ENCODE measurements at places on chromosomes 2 and 18.

GRCh38 chr18:48962252-48962993 is 11.7 kb upstream of the SMAD7 start:
- DNase-seq, result no peak

- DNase-seq, result no peak
Measured at GRCh38 chr2:223674998-223675609, 72.9 kb upstream of the SCG2 start.

DNA sequence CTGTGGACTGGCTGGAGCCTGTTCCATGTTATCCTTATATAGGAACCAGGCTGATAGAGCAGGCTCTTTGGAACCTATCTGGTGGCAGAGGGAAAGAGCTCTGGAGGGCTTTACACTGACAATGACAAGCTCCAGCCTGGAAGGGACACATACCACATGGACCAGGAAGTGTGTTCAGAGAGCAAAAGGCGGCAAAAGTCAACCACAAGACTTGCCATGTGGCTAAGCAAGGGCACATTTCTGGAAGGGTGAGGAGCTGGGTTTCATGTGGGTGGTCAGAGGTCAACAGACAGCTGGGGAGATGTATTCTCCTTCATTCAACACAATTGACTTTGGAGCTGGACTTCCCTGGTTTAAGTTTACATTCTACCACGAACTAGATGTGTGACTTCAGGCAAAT is 325.2 kb downstream of the DYSF start:
- no peak for DNase-seq

DNA sequence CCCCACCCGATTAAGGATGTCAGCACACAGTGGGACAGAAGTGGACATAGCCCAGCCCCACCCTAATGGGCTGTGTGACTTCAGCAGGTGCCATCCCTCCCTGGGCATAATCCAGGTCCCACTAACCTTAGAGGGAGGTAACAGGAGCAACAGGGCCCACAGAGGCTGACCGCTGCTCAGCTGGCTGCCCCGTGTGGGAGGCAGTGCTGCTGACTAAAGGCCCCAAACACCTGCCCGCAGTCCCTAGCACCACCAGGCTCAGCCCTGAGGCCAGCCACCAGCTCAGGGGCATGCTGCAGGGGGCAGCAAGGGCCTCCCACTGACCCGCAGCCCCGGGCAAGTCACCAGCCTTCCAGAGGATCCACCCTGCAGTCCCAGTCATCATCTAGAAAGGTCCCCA is 14.6 kb downstream of the BIN1 start:
- no peak for DNase-seq

DNA sequence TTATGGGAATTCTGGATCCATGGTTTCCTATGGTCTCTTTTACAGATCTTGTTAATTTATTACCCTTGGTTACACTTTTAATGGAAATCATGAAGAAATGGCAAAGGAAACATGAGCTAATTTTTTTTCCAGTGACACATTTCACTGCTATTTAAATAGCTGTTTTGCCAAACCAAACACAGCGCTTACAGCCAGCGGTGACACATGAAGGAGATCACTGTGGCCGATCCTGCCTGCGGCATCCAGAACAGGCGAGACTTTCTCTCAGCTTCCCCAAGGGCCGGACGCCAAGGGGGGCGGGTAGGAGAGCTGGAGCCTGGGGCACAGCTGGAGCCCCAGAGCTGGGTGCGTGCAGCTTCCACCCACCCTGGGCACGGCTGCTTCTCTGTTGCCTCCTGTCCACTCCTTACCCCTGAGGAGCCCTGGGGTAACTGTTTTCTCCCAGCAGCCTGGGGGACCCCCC is 81.4 kb upstream of the PKDCC start:
- no peak for DNase-seq

- no peak for DNase-seq
Measured at GRCh38 chr18:23875966-23876895, 138.3 kb upstream of the TTC39C start.
